Activated CD4-positive, alpha-beta memory T cell treated with anti-CD3 and anti-CD28 coated beads for 36 hours (primary cell): ENCODE measurements at places on chromosomes 3 and 15. TPM values are rescaled to one million over a fixed set of nuclear protein-coding genes. Genes with fewer than 3 reads are reported as not detected.

The GOLGA6L4 gene
- total RNA-seq = 0.92 TPM

The PEX5L gene
- total RNA-seq = not detected

The NR1I2 gene
- total RNA-seq = 0.39 TPM

The LMCD1 gene
- total RNA-seq = 3.5 TPM

The SLC22A13 gene
- total RNA-seq = not detected
